ENCODE measurements at places on chromosomes 5 and 9. TPM values are rescaled to one million over a fixed set of nuclear protein-coding genes. Genes with fewer than 3 reads are reported as not detected.

GRCh38 chr9:95131023-95131943 lies 186.2 kb downstream of the FANCC start:
- no peak for DNase-seq

DNA sequence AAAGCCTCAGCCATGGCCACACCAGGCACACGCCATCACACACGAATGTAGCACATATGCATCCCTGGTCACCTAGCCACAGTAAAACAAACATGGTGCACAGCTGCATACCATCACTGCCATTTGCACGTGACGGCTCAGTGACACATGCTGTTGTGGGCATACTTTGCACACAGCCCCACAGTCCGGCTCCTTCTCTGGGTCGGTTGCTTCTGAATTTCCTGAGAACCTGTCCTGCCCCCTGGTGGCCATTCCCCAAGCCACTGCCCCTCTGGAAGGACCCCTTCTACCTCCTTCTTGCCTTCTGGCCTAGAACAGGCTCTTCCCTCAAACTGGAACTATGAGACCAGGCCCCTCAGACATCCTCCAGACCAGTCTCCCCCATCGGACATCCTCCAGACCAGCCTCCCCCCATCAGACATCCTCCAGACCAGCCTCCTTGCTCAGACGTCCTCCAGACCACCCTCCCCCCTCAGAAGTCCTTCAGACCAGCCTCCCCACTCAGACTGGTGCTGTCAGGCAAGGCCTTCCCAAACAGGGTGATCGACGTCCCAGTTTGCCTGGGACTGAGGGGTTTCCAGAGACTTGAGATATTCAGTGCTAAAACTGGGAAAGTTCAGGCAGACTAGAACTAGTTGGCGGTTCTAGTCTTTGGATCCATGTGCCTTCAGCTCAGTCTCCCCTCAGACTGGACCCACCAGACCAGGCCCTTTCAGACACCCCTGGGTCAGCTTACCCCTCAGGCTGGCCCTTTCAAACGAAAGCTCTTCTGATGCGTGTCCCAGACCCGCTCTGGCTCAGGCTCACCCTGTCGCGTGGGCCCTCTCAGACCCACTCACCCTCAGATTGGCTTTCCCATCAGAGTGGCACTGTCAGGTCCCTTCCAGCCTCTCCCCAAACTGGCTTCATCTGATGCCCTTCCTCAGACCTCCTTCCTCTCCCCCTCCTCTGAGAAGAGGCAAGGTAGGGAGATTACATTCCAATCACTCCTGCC lies 24.3 kb upstream of the ENHO start:
- DNase-seq, result no peak

Gene SLC36A2
- not detected for total RNA-seq

GRCh38 chr5:40414922-40415321 lies 264.8 kb upstream of the PTGER4 start:
- no peak for DNase-seq

Gene FBP1
- 0.92 TPM for total RNA-seq

DNA sequence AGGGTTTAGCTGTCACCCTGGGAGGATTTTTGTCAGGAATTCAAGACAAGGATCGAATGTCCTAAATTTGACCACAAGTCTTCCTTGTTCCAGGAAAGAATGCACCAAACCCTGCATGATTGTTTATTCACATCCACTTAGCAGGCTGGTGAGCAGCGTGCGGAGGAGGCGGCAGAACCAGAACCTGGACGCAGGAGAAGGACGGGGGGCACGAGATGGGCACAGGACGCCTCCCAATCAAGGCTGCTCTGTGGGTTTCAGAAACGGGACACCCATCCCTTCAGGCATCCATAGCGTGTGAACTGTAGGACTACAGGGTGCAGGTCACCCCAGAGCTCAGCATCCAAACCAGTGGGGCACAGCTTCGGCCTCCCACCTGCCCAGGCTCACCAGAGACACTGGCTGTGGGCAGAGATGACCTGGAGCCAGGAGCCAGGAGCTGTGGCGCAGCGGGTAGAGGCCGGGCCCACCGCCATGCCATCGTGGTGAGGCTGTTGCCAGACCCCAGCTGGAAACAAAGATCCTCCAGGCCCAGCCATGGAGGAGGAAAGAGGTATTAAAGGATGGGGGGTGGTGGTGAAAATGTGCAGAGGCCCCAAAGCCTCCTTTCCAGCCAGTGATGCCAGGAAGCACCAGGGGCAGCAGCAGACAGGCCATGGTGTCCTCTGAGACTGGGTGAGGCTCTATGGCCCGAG lies 32.3 kb upstream of the ADAMTS2 start:
- DNase-seq, result no peak

Measured in cardiac septum (tissue), 1 donor.